IMR-90 (cell line): ENCODE measurements at places on chromosomes 1 and 21. TPM values are rescaled to one million over a fixed set of nuclear protein-coding genes. Genes with fewer than 3 reads are reported as not detected.

GRCh38 chr1:209086486-209087192 is 496.9 kb upstream of the CAMK1G start:
- no peak for DNase-seq

Gene BTBD8
- 2.0 and 3.6 TPM in 2 replicates for total RNA-seq

DNA sequence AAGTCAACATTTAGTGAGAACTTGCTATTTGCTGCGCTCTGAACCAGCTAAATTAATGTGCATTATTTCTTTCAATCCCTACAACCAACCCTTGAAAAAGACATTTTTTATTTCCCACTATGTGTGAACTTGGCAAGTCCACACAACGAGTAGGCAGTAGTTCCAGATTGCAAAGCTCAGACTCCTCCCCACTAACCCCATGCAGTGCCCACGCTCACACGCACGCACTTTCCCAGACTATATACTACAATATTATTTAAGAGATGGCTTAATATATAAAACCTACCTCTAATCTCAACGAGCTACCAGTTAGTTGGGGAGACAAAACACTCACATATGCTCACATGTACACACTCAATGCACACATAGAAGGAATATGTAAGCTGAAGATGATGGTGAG is 671.2 kb downstream of the LMO4 start:
- no peak for DNase-seq

DNA sequence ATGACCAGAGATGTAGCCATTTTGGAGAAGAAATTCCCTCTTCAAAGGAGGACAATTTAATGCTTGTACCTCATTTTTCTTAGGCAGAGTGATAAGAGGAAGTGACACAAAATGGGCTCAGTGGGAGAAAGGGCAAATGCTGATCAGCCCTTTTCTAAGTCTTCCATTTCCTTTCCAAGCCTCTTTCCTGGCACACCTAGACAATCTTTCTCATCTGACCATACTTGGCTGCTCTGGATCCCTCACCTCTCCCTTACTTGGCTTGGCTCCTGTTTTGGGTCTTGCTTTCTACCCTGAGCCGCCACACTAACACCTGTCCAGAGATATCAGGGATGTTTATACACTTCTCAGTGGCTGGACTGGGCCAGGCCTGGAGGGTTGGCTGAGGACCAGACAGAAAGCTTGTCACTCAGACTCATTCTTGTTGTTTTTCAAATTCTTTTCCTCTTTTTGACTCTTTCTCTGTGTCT is 13.1 kb downstream of the TXNIP start:
- no peak for DNase-seq

DNA sequence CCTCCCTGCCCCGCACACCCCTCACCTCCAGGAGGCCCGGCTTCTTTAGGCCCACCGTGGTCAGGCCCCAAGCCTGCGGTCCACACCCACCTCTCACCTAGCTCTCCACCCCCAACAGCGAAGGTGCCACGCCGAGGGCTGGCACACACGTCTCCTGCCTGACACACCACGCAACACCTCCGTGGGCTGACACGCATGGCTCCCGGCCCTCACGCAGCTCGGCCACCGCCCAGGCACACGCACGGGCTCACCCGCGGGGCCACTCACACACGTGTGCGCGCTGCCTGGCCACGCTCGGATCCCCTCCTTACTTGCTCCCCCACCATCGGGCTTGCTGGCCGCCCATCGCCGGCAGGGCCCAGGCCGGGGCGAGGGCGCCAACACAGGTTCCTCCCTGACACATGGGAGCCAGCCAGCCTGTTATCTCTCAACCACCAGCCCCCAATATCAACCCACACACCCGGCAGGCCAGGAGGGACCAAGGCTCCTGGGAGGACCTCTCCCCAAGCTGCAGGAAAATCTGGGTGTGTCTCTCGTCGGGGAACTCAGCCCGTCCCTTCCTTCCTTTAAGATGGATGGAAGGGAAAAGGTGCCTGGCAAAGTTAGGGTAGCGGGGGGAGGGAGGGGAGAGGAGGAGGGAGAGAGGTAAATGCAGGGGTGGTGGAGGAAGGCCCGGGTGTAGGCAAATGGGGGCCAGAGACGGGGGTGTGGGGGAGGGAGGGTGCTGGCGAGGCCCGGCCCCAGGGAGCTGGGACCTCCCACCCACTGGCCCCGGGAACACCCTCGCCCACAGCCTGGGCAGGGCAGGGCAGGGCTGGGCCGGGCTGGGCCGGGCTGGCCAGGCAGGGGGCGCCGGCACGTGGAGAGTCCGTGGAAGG is 546 bp downstream of the ELOVL1 start:
- no peak for DNase-seq

Gene KISS1
- total RNA-seq: 7.2 and 11.7 TPM in 2 replicates

GRCh38 chr21:18248171-18248570 is 3.5 kb downstream of the CHODL start:
- DNase-seq: no peak

GRCh38 chr1:55007625-55008024 is 8.9 kb downstream of the BSND start:
- peak; percentile 63 for DNase-seq

Gene PODN
- total RNA-seq: 0.54 and 0.56 TPM in 2 replicates

DNA sequence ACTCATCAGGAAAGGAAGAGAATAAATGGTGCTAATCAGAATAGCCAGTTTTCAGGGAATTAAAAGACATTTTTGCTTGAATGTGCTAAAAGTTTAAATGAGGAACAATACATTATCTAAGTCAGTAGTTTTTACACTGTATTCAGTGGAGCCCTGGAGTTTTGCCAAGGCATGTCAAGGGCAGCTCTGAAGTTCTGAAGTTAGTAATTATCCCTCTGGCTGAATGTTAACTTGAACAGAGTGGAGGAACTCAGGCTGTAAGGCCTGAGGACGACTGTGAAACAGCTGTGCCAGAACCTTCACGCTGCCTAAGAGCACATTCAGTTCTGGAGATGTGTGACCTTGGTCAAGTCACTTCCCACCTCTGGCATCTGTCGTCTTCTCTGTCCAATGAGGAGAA is 68.1 kb downstream of the EDEM3 start:
- DNase-seq: peak; percentile 10

GRCh38 chr1:31501505-31501904 is 74.8 kb upstream of the TINAGL1 start:
- no peak for DNase-seq

Gene BTBD19
- total RNA-seq: 0.56 and 0.90 TPM in 2 replicates

DNA sequence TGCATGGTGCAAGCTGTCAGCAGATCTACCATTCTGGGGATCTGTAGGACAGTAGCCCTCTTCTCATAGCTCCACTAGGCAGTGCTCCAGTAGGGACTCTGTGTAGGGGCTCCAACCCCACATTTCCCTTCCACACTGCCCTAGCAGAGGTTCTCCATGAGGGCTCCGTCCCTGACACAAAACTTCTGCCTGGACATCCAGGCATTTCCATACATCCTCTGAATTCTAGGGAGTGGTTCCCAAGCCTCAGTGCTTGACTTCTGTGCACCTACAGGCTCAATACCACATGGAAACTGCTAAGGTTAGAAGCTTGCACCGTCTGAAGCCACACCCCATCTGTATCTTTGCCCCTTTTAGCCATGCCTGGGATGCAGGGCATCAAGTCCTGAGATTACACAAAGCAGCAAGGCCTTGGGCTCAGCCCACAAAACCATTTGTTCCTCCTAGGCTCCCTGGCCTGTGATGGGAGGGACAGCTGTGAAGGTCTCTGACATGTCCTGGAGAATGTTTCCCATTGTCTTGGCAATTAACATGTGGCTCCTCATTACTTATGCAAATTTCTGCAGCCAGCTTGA is 117.0 kb upstream of the NFIA start:
- DNase-seq: no peak

GRCh38 chr1:201778279-201779065 is 50.5 kb upstream of the IPO9 start:
- no peak for DNase-seq

Gene VSIG8
- not detected in 2 replicates for total RNA-seq

Gene CLCA4
- total RNA-seq: not detected in 2 replicates

Gene NBPF4
- total RNA-seq: not detected in 2 replicates

DNA sequence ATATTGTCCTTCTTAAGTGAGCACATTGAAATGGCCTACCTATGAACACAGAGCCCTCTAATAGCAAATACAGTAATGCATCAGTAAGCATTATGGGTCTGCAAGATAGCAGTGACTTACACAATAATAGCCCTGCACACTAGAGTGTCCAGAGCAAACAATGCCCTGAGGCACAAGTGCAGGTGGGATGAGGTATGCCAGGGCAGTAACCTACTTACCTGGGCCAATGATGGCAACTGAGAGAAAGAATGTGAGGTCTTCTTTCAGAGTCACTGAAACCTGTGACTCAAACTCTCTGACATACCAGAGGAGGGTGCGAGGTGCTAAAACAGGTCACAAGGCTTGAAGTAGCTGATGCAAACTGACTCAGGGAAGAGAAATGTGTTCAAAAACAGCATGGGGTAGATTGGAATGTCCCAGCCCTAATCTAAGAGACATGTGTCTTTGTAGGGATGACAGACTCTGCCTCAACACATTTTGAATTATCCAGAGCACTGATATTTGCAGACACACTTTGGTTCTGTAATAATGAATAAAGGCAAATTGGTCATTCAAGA is 168.5 kb upstream of the RUNX1 start:
- DNase-seq: peak; percentile 85

DNA sequence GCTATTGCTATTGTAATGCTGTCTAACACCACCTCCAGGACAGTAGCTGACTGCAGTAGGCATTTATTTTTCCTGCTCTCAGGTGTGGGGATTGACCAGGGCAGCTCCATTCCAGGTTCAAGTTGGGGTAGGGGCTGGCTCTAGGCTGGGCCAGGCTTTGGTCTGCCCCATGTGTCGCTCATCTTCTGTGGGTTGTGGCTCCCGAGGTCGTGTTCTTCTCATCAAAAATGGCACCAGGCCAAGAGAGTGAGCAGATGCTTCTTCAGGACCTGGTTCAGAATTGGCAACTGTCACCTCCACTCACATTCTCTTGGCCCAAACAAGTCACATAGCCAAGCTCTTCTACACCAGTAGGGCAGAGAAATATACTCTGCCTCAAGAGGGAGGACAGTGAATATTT is 133.7 kb downstream of the PTPRU start:
- DNase-seq: no peak

GRCh38 chr21:33976082-33977016 is 60.7 kb upstream of the ATP5PO start:
- peak; percentile 94 for DNase-seq

- DNase-seq: no peak
Measured at GRCh38 chr1:212600980-212601379, 7.6 kb upstream of the ATF3 start.

Gene TMIGD3
- under 0.01 TPM in 1 of 2 replicates, not detected in the other for total RNA-seq

GRCh38 chr1:24620678-24621077 is 22.4 kb upstream of the SRRM1 start:
- no peak for DNase-seq

- peak; percentile 98 for DNase-seq
Measured at GRCh38 chr1:206503591-206504362, 3.6 kb upstream of the RASSF5 start.

Gene NR0B2
- total RNA-seq: not detected in 2 replicates

- peak; percentile 76 for DNase-seq
Measured at GRCh38 chr1:232844791-232845190, 39.6 kb downstream of the MAP10 start.

Gene NCAM2
- total RNA-seq: 5.0 and 5.6 TPM in 2 replicates

Gene CNR2
- not detected in 2 replicates for total RNA-seq

GRCh38 chr1:163670989-163671757 is 349.4 kb downstream of the NUF2 start:
- no peak for DNase-seq

GRCh38 chr1:76425201-76426145 is 350.9 kb downstream of the ST6GALNAC3 start:
- peak; percentile 88 for DNase-seq

DNA sequence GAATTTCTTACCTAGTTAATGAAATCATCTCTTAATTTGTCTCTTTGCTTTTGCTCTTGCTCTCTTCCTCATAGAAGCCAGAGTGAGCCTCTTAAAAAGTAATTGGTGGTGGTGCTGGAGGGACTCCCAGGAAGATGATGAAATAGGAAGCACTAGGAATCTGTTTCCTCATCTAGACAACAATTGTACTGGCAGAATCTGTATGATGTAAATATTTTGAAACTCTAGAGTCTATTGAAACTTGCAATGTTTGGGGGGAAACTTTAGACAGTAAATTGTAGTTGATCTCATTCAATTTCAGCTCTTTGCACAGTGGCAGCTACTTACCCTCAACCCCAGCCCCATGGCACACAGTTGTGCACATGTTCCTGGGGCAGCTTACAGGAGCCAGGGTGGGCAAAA is 10.6 kb downstream of the RGSL1 start:
- peak; percentile 11 for DNase-seq

- DNase-seq: no peak
Measured at GRCh38 chr1:172720339-172720738, 61.4 kb downstream of the FASLG start.

DNA sequence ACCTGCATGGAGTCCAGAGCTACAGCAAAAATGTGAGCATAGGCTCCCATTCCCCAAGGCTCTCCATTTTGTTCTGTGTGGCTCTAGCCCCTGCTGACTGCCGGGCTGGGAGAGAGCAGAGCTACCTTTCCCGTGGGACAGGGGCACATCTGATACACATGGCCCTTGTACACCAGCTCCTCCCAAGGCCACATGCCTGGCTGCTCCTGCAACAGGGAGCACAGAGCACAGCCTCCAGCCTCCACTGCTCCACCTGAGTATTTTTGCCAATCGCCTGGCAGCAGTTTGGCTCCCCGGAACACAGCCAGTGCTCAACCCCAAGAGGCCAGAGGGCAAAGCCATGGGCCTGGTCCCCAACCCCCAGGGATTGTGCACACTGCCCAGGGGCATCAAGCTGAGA is 146.5 kb downstream of the CHD1L start:
- no peak for DNase-seq

DNA sequence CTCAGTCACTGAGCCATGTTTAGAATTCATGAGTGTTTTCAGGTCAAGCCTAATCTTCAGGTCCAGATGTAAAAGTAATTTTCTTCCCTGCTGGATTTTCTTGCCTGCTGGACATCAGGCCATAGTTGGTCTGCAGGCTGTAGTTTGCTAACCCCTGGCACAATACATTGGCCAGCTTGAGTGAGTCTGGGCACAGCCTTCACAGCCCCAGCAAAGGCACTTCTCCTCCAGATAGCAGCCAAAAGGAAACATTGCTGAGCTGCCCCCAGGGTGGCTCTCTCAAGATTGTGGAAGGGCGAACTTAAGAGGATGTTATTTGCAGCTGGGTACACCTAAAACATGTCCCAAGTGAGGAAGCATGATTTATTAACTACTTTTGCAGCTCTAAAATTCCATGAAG is 126.8 kb downstream of the PIK3R3 start:
- no peak for DNase-seq

GRCh38 chr1:32724678-32725614 is 22.4 kb upstream of the SYNC start:
- DNase-seq: peak; percentile 96

Gene OR2T29
- not detected in 2 replicates for total RNA-seq

Gene CD52
- total RNA-seq: not detected in 2 replicates

GRCh38 chr1:207028884-207029650 is 3.5 kb downstream of the C1orf116 start:
- no peak for DNase-seq
